ENCODE measurements at places on chromosomes 2 and 18.

GRCh38 chr2:167489325-167489724 is 601.0 kb downstream of the XIRP2 start:
- no peak for DNase-seq

- no peak for DNase-seq
These were observed 41.0 kb downstream of the SMAD7 start for GRCh38 chr18:48909721-48910120.

GRCh38 chr18:4631239-4631638 is 176.1 kb upstream of the DLGAP1 start:
- DNase-seq = no peak

GRCh38 chr2:26068602-26069298 is 34.9 kb downstream of the RAB10 start:
- DNase-seq = peak; percentile 68

GRCh38 chr2:164694275-164694695 is 73.0 kb upstream of the GRB14 start:
- no peak for DNase-seq

DNA sequence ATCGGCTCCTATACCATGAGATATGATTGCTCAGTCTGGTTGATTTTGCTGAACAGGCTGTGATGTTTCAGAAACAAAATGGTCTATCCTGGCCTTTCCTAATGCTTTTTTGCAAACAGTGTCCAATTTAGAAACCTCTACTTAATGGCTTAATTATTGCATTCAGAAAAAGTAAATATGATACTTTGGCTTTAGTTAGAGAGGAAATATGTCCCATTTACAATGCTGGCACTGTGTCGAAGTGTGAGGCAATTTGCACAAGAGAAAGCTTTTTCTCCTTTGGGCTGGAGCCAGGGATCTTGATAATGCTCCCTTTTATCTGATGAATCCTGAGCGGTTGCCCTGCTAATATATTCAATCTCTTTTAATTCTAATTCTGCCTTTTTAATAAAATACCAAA is 418.9 kb downstream of the EPHA4 start:
- DNase-seq = no peak

DNA sequence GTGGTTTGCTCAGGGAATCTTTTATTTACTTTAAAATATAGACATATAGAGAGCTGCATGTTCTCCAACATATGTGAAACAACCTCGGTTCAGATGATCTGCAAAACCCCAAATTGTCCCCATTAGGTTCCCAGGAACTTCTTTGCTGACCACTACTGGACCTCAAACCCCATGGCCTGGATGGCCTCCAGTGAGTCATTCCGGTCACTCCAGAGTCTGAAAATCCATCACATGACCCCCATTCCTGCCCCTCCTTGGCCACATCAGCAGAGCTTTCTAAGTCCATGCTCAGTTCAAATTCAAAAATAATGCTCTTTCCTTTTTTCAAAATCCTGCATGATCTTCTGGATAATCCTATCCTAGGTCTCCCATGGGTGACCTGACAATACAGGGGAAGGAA is 271.0 kb downstream of the TNS1 start:
- no peak for DNase-seq

GRCh38 chr2:48126162-48126561 is 219.9 kb upstream of the FBXO11 start:
- no peak for DNase-seq

GRCh38 chr2:213923543-213923942 is 487.3 kb upstream of the VWC2L start:
- no peak for DNase-seq

GRCh38 chr2:8680822-8681760 is 765 bp upstream of the ID2 start:
- peak; percentile 76 for DNase-seq

DNA sequence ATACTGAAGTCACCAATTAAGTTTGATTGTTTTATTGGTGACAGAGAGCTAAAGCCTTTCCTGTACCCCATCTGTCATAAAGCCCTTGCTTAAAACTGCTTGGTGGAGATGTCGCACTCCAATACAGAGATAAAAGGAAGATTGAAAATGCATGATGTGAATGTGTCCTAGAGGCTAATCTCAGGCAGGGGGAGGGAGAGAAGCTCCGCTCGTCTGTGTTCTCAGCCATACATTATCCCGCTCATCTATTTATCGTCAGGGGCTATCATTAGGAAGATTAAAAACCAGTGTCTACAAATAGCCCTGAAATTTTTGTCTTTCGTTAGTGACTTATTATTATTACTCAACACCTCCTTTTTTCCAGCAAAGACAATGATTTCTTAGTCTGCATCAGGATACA is 110.3 kb downstream of the CMPK2 start:
- DNase-seq = no peak

- DNase-seq = no peak
These were observed 35.2 kb downstream of the MTERF4 start for GRCh38 chr2:241066893-241067341.

- peak; percentile 27 for DNase-seq
These were observed 53.7 kb upstream of the LRRC30 start for GRCh38 chr18:7177116-7177744.
